ENCODE measurements at places on chromosomes 5 and 9. TPM values are rescaled to one million over a fixed set of nuclear protein-coding genes. Genes with fewer than 3 reads are reported as not detected.

The GBGT1 gene
- 17.3 TPM for total RNA-seq

The PCDHB15 gene
- total RNA-seq: 0.95 TPM

The SLIT3 gene
- total RNA-seq: 0.25 TPM

The SAPCD2 gene
- total RNA-seq: 31.1 TPM

The BTNL8 gene
- not detected for total RNA-seq

The BAG1 gene
- 45.1 TPM for total RNA-seq

The TAF11L13 gene
- not detected for total RNA-seq

The SLC25A48 gene
- total RNA-seq: not detected

The CERT1 gene
- total RNA-seq: 24.7 TPM

The DOCK2 gene
- total RNA-seq: 0.20 TPM

The DMGDH gene
- 0.25 TPM for total RNA-seq

The C9orf50 gene
- total RNA-seq: not detected

The HAND1 gene
- 0.07 TPM for total RNA-seq

The PCDHA10 gene
- 0.07 TPM for total RNA-seq

The PKD2L2 gene
- total RNA-seq: not detected

The PPP3R2 gene
- total RNA-seq: not detected

The CCDC69 gene
- total RNA-seq: 8.2 TPM

The SH2D3C gene
- 58.3 TPM for total RNA-seq

The BTNL3 gene
- not detected for total RNA-seq

The REXO4 gene
- 20.1 TPM for total RNA-seq

The LHX3 gene
- not detected for total RNA-seq

The MYORG gene
- 5.7 TPM for total RNA-seq

The OBP2B gene
- total RNA-seq: not detected

The CYLC2 gene
- total RNA-seq: not detected

The ARL14EPL gene
- total RNA-seq: 0.39 TPM

The PCAT7 gene
- not detected for total RNA-seq

The KCNIP1 gene
- not detected for total RNA-seq

The C8G gene
- 0.67 TPM for total RNA-seq

The BTNL9 gene
- 0.07 TPM for total RNA-seq

The KIAA1191 gene
- total RNA-seq: 105 TPM

The PSD2 gene
- total RNA-seq: not detected

The PCA3 gene
- total RNA-seq: 1.2 TPM
